SW 1271 (cell line): ENCODE measurements at places on chromosomes 3 and 15.
A peak's percentile ranks its signal among the peaks of the same experiment; 100 is the strongest.

DNA sequence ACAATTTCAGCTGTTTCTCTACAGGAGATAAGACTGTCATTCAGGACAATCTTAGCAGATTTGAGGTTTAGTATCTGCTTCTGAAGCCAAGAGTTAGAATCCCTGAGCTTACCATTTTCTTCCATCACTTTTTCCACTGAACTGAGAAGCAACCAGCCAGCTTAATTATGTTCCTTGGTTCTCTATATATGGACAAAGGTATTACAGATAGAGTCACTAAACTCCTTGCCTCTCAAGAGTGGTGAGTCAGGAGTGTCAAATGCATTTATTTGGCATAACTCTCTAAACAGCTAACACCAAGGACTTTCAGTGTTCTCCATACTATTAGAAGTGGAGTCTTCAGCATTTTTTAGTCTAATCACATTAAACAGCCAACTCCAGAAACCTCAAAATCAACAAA is 239.3 kb downstream of the ALCAM start:
- DNase-seq = no peak

DNA sequence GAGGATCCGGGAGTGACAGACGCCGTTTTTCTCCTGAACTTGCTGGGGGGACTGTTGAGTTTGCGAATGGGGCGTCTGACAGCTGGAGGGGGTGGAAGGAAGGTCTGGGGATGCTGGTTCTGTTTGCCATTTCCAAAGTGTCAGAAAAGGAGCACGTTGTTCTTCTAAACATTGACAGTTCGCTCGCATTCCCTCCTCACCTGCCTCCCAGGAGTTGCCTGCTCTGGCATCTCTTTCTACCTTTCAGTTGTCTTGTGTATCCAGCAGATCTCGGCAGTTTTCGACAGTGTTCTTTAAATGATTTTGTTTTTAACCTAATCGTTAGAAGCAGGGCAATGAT is 829 bp downstream of the SELENOT start:
- DNase-seq = no peak

DNA sequence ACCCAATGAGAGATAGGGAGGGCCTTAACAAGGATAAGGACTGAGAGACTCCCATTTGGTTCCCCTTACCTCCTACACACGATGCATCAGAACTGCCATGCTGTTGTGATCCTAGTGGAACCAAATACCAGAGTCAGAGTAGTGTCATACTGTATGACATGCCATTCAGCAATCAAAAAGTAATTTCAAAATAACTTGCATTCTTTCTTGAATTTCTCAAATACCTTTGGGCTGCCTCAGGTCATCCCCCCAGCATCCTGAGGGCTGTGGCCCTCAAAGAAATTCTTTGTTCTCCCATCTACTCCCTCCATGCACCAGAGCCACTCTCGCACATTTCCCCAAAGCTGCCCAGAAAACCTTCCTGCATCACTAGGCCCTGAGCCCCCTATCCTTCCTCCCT is 68.9 kb upstream of the PPP2R3A start:
- DNase-seq = peak; percentile 48

GRCh38 chr15:51724673-51725072 is 12.8 kb downstream of the LYSMD2 start:
- no peak for DNase-seq

DNA sequence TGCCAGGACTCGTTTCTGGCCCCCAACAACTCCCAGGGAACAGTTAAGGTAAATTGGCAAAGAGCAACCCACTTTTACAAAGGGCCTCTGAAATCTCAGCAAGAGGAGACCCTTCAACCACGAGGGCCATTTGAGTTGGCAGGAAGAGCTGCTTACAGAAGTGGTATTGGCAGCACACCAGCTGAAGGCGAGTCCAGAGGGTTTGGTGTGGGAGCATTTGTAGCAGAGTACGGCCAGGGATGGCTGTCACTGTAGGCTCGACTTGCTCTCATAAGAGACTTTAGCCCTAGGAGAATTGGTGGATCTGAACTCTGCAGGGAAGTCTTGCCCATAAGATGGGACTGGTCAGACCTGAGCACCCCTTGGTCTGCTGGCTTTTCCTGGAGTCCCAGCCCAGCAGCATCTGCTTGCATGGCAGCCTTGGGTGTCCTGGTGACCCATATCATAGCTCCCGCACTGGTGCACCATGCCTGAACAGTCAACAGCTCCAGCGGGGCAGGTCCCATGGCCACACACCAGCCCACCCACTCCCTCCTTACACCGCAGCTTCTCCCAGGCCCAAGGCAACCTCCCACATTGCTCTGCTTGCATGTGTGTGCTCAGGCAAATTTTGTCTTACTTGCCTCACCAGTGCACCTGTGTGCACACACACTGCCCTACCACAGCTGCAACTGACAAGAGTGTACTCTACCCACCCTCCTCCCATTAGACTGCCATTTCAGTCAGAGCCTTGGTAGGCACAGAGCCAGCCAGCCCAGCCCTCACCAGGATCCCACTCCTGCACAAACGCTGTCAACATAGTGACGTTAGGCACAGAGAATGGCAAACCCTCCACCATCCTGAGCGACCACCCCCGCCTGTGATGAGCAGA is 861.6 kb upstream of the DPPA4 start:
- DNase-seq = no peak

- no peak for DNase-seq
Measured at GRCh38 chr15:65927545-65927944, 58.3 kb downstream of the RAB11A start.

- no peak for DNase-seq
Measured at GRCh38 chr15:95027981-95028380, 796.6 kb downstream of the MCTP2 start.

- no peak for DNase-seq
Measured at GRCh38 chr3:197426121-197426566, 127.7 kb upstream of the DLG1 start.

GRCh38 chr3:72165317-72165716 is 380.4 kb upstream of the PROK2 start:
- DNase-seq = no peak

GRCh38 chr15:62071711-62072308 is 5.0 kb downstream of the C2CD4A start:
- DNase-seq = peak; percentile 70

DNA sequence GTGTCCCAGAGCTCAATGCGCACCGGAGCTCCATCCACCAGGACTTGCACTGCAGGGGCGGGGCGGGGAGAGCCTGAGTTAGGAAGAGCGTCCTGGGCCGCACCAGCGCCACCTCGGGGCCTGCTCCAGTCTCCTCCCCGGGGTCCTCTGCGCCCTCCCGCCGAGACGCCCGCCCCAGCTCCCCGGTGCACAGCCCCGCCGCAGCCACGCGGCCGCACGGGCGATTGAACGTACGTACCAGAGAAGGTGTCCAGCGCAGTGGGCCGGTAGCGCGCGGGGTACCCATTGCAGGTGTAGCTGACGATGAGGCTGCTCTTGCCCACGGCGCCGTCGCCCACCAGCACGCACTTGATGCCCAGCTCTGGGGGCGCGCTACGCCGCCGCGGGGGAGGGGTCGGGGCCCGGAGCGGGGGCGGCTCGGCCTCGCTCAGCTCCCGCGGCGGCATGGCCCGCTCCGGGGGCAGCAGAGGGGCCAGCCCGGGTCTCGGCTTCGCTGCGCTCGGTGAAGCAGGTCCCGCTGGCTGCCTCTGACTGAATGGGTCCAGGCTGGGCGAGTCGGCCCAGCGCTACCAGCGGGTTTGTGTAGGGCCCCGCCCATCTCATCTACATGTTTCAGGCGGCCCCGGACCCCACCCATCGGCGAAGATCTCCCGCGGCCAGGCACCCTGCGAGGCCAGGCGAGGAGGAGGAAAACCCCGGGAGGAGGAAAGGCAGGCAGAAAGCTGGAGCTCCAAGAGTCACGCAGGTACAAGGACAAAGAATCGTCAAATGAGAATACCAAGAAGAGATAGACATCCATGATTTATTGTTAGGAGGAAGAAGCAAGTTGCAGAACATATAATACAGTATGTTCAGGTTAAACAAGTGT is at the start of gene RHOV:
Gene RHOV (minus strand): TSS at position 541 of the 868 bp plus-strand sequence. CDS start 95 bp downstream, at position 446.
- peak; percentile 33 for DNase-seq

- no peak for DNase-seq
Measured at GRCh38 chr3:35685153-35685552, 45.8 kb downstream of the ARPP21 start.

DNA sequence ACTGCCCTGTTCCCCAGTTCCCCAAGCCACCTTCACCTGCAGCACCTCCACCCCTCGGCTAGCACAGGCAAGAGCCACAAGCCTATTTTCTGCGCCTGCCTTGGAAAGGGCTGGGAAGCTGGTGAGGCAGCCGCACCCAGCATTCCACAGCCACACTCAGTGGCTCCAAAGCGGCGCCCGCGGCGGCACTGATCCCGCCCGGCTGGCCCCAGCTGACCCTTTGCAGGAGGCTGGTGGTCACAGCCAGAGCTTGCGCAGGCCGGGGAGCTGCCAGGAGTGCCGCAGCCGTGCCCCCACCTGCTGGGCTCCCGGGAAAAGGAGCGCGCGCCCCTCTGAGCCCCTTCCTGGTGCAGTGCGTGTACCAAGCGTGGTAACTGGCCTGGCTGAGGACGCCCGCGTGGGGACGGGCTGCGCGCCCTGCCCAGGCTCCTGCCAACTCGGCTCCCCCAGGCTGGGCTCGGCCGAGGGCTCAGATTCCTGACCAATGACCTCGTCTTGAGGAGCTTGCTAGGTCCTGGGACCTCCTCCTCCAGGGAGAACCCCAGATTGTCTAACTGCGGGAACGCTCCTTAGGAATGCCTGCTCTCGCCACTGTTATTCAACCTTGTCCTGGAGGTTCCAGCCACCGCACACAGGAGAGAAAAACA is 13.3 kb downstream of the GRAMD2A start:
- no peak for DNase-seq

- peak; percentile 38 for DNase-seq
Measured at GRCh38 chr3:17686613-17687012, 55.8 kb downstream of the TBC1D5 start.

- DNase-seq = no peak
Measured at GRCh38 chr15:68334661-68335124, 57.1 kb downstream of the FEM1B start.

DNA sequence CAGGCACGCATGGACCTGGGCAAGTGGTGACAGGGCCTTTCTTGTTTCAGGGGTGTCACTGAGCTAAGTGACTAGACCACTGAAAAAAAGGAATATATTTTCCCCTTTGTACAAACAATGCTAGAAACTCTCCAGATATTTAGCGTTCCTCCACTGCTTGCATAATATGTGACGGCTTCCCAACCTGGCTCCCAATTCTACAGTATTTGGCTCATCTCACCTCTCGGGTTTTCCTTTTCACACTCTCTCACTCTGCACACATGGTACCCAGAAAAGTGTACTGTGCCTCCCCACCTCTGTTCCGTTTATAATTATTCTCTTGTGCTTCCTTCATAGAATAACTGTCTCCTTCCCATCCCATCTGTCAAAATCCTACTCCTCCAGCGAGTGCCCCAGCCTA is 140.5 kb upstream of the KLHL25 start:
- DNase-seq = no peak

DNA sequence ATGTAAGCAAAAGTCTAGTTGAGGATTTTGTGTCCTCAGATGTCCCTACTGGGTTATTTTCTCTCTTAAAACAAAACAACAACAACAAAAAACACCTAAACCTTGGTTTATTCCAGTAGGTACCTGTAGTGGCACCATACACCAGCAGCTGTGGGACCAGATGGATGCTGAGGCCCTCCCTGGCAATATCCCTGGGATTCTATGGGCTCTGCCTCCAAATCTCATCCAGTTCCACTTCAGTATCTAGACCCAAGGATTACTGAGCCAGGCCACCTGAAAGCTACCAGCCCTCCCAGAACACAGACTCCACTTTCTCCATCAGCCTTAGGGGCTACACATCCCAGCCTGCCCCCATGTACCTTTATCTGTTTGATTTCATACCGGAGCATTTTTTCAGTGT is 1.7 kb downstream of the TIMP4 start:
- no peak for DNase-seq

GRCh38 chr3:153628591-153628990 is 466.6 kb downstream of the RAP2B start:
- no peak for DNase-seq

- DNase-seq = no peak
Measured at GRCh38 chr3:22380253-22380652, 629.2 kb upstream of the ZNF385D start.

GRCh38 chr3:136490646-136491405 is 240.7 kb downstream of the PCCB start:
- no peak for DNase-seq

GRCh38 chr3:179076243-179077027 is 4.8 kb upstream of the ZMAT3 start:
- no peak for DNase-seq

GRCh38 chr3:60010781-60011180 is 961.0 kb upstream of the CFAP20DC start:
- DNase-seq = no peak

- DNase-seq = no peak
Measured at GRCh38 chr15:101549647-101550046, 60.1 kb upstream of the PCSK6 start.

DNA sequence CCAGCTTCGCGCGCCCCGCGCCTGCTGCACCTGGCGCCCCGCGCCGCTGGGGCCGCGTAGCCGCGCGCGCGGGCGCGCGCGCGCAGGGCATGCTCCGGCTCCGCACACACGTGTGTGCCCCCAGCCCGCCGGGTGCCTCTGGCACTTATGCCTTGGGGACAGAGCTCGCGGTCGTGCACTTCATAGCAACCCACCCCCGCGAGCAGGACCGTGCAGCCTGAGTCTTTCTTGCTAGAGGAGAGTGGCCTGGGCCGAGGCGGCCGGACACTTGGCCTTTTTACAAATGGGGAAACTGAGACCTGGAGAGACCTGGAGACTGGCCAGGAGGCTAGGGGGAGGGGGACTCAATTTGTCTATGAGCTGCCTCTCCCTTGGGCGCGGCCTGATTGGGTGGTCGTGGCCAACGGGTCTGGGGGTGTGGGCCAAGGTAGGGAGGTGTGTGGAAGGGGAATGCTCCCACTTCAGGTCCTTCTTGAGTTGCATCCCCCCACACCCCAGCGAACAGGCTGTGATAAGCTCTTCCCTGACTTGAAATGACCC is 562 bp downstream of the NBEAL2 start:
- DNase-seq = no peak

DNA sequence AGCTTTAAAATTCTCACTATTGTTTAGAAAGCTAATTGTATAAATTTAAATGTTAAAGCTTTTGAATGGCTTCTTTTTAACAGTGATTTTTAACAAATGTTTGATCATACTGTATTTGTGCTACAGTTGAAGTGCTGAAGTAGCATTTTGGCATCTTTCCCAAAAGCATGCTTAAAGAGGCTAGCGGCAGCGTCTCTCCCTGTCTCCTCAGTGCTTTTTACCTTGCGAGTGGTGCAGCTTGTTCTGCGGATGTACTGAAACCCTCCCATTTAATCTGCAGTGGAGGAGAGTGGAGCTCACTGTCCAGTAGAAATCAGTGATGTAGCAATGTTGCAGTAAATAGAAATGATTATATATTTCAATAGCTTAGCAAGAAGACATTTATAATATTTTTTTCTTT is 43.7 kb downstream of the LRRC49 start:
- DNase-seq = no peak
